ENCODE measurements at places on chromosomes 2 and 18.

- no peak for DNase-seq
Measured at GRCh38 chr2:59182249-59182648, 941.1 kb upstream of the FANCL start.

DNA sequence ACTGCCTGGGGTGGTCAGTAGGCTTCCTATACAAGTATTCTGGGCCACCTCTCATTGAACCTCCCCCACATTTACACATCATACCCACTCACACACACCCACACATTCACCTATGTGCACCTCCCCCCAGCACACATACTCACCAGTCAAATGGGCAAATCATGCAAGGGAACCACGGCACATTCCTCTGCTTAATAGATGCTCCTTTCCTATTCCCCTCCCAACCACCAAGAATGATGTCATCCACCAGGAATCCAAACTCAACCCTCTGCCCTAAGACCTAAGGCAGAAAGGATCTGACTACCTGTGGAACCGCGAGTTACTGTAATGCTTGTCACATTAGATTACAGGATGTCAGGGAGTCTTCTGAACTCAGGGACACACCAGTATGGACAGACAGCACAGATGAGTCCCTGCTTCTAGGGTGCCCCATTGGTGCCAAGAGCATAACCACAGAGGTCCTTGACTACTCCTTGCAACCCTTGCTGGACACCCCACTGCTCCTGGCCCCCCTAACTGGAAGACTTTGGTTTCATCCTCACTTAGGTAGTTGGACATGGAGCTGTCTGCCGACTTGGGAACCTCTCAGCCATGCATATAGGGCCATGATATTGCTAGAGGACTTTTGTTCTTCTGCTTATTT lies 21.5 kb upstream of the CAB39 start:
- no peak for DNase-seq

- no peak for DNase-seq
Measured at GRCh38 chr2:24834733-24835395, 41.6 kb downstream of the CENPO start.

GRCh38 chr18:55073834-55074233 lies 114.6 kb upstream of the CCDC68 start:
- no peak for DNase-seq

GRCh38 chr2:16104315-16104948 lies 164.1 kb downstream of the MYCN start:
- no peak for DNase-seq

- no peak for DNase-seq
Measured at GRCh38 chr2:52658598-52658997, 1109.0 kb upstream of the CHAC2 start.

DNA sequence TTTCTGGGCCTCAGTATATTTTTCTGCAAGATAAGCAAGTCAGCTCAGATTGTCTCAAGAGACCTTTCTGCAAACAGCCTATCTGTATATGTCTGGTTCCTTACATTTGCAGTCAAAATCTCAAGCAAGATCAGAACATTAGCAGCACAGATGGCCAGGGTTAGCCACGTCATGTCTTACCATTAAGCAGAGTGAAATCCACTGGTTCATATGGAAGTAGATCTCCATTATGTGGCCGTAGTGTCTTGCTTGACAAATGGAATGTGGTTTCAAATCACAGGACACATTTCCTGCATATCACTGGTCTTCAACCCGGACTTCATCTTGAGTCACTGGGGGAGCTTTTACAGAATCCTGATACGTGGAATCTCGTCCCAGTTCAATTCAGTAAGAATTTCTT lies 500.2 kb downstream of the FBXO15 start:
- DNase-seq: no peak

- DNase-seq: no peak
Measured at GRCh38 chr2:108029912-108030311, 43.6 kb downstream of the SLC5A7 start.

GRCh38 chr2:216756435-216756834 lies 61.1 kb upstream of the IGFBP5 start:
- no peak for DNase-seq

DNA sequence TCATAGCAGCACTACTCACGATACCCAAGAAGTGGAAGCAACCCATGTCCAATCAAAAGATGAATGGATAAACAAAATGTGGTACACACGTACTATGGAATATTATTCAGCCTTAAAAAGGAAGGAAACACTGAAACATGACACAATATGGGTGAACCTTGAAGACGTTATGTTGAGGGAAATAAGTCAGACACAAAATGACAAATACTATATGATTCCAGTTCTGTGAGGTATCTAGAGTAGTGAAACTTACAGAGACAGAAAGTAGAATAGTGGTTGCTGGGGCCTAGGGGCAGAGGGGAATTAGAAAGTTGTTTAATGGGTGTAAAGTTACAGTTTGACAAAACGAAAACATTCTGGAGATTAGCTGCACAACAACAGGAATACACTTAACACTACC lies 24.7 kb downstream of the TLK1 start:
- no peak for DNase-seq

DNA sequence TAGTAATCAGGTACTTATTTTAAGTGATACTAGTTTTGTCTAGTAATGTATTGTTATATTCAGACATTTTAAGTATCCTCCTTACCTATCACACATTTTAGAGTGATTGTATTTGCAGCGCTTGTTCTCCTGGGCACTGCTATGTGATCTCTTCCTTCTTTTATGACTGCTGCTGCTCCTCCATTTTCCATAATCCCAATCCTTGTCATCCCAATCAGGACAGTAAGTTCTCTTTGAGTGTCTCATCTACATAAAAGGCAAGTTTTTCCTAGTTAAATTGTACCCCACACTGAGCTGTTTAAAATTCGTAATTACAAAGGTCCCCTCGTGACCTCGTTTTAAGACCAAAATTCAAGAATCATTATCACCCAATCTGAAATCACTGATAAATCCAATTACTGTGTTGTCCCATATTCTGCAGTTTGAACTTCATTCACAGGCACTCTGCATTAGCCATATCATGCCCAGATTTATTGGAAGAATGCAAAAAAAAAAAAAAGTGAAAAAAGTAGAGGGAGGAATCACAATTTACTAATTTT lies 2.8 kb downstream of the CLK1 start:
- no peak for DNase-seq

DNA sequence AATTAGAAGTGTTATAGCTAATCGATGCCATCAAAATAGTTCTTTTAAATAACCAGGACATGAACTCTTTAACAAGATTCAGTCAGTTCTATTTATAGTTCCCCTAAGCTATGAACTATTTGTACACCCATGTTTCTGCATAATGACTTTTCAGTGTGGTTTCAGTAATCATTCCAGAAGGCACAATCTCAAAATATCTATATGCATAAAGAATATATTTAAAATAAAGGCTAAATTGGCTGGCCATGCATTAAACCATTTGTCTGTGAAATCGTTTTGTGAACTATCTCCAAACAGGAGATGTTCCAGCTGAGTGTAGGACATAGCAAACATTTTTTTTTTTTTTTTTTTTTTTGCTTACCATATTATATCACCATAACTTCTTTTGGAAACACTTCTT lies 719.3 kb downstream of the PLCL1 start:
- no peak for DNase-seq

GRCh38 chr2:157751462-157752058 lies 122.9 kb upstream of the ACVR1C start:
- no peak for DNase-seq

GRCh38 chr2:85369500-85369899 lies 14.9 kb downstream of the ELMOD3 start:
- DNase-seq: no peak

DNA sequence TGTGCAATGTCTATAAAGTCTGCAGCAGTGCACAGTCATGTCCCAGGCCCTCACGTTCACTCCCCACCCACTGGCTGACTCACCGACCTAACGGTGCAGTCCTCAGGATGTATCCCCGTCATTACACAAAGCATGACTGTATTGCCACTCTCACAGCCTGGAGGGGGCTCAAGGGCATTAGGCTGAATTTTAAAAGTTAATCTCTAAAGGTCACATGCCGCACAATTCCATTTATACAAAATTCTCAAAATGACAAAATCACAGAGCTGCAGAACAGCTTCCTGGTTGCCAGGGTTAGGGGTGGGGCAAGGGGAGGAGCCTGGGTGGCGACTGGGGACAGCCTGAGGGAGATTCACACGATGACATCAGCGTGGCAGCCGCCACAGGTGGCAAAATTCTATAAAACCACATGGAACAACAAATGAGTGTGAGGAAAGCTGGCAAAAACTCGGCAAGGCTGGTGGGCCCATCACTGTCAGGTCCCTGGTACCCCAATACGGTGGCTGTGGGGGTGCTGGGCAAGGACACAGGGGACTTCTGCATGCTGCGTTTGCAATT lies 97.6 kb downstream of the NDUFA10 start:
- DNase-seq: peak; percentile 32

GRCh38 chr2:132621131-132621875 lies 48.7 kb downstream of the LYPD1 start:
- no peak for DNase-seq

- DNase-seq: no peak
Measured at GRCh38 chr2:74366036-74366435, 14.1 kb downstream of the DCTN1 start.

DNA sequence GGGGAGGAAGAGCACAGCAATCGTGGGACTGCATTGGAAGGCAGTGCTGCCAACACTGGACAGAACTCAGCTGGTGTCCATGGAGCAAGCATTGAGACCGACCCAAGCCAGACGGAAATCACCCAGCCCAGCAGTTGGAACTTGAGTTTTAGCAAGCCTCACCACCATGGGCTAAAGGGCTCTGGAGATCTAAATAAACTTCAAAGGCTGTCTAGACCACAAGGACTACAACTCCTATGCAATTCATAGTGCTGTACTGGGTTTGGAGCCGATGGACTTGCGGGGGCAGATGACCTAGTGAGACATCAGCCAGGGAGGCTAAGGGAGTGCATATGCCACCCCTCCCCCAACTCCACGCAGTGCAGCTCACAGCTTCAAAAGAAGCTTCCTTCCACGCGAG lies 243.6 kb upstream of the SLC39A10 start:
- DNase-seq: no peak

GRCh38 chr2:143121957-143122356 lies 7.3 kb upstream of the ARHGAP15 start:
- DNase-seq: no peak

DNA sequence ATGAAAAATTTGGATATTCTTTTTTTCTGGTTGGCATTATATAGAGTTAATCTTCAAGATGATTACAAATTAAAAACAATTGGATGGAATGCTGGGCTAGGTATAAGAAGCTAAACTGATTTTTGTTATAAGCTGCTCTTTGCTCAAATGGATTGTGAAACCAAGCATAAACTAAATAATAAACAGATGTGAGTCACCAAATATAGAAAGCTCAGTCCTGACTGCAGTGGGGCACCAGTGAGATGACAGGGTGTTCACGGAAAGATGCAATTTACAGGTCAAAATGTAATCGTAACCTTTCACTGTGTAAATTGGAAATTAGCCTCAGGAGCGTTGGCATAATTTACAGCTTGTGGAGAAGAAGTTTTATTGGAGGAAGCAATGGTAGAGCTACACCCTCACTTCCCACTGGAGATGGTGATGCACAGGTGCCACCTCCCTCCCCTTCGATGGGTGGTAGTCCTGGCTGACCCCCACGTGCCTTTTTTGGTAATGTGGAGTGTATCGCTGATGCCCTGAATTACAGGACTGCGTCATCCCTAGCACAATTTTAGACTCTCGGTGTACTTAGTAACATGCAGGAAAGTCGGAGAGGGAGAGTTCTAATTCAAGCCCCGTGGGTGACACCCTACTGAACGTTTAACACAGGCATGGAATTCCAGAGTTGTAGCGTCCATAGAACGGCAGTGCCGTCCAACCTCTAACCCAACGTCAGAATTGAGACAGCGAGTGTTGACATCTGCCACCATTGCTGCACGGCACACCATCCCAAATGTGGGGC lies 73.9 kb upstream of the NFATC1 start:
- no peak for DNase-seq

DNA sequence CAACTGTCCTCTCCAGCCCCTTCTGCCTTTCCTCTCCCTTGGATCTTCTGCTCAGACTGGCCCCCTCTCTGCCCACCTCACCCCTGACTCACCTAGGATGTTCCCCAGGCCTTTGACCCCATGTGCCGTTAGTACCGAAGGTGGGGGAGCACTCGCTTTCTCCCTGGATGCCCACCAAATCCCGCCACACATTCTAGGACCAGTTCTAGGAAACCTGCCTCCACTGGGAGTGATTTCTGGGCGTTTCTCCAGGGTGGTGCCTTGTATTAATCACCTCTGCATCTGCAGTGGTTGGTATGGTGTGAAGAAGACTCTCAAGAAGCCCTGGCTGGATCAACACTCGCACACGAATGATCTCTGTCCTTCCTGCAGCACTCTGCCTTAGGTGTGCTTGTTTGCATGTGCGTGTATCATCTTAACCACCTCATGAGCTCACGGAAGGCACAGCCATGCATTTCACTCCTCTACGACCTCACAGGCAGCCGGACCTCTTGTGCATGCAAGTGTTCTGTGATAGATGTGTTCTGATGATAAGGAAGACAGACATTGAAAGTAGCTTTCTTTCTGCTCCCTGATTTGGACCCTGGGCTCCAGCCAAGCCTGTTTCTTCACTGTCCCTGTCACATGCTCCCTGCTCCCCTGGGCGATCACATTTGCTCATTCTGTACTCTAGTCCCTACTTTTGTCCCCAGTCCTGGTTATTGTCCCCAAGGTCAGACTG lies 69.4 kb downstream of the LIPG start:
- no peak for DNase-seq

DNA sequence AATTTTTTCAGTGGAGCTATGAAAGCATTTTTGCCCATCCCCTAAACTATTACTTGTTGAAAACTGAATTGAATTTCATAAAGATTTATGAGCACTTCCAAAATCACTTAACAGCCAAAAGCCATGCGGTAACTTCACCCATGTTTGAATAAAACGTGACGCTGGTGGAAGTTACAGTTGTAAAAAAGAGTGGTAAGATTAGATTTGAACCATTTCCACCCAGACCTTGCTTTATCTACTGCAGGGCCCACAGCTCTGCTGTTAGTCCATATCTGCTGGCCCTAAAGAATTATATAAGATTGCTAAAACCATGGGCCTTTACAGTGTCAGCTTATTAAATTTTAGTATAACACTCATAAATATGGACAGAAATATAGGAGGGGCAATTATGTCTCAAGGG lies 15.5 kb upstream of the ITGA4 start:
- DNase-seq: no peak

DNA sequence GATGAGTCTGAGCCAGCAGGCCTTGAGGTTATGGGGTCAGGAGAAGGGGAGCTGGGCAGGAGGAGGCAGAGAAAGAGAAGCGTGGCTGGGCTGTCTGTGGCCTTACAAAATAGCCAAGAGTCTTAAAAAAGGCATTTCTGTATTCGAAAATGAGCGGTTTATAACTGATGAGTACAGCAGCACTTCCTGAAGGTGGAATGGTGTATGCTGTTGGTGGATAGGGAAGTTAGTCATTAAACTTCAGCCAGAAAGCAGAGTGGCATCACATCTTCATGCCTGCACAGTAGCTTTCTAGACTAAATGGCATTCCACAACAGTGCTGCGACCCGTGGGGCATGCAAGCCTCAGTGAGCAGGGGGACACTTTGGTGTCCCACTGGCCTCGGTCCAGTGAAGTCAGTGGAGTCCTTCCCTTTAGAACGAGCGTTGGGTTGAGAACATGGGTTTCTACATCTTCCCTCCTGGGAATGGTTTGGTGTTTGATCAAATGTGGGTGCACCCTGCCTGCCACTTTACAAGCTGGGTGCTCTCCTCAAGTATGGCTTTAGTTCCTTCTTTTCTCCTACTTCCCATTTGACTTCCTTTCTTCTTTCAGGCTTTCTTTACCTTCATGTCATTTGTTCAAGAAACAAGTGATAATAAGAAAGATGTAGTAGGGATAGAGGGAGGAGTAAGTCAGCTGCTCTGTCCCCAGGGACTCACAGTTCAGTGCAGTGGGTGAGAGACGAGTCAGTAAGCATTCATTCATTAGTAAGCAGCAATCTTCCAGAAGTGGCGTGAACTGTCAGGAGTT lies 96.3 kb downstream of the ARMC9 start:
- no peak for DNase-seq

Measured in stimulated activated CD8-positive, alpha-beta memory T cell treated with anti-CD3 and anti-CD28 coated beads, Interleukin-7, amount 100 ng/mL, for 48 hours (primary cell).